ENCODE measurements at places on chromosomes 5 and 9.

DNA sequence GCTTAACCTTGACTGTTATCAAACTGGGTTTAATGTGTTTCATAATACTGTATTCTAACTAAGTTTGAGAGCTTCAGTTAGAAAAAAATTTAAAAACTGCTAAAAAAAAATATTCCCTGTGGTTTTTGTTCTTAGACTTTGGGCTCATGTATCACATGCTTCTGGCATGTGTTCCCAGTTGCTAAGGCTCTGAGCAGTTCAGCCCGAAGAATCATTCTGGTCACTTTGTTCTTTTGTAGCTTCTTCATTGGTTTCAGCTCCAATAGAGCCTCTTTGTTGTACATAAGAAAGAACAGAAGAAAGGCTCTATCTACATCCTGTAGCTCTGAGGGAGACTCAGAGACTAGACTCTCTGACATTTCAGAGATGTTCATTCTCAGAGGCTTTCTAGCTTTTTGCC is 25.6 kb downstream of the KCNN2 start:
- no peak for DNase-seq

DNA sequence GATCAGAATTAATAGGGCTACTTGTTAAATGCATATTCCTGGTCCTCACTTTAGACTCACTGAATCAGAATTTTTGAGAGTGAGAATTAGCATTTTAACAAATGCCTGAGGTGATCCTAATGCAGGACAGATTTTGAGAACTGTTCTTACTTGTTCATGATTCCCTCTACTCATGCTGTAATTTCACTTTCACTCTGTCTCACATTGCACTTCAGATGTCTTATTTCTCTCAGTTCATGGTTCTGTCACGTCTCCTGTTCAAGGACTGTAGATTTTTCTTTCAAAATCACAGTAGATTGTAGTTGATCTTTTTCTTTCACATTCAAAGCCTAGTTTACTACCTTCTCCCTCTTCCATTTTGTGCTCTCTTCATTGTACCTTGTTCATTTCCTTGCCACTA is 54.3 kb downstream of the ADGRV1 start:
- DNase-seq: no peak

- no peak for DNase-seq
Observed at GRCh38 chr9:70635790-70636189, 221.3 kb upstream of the KLF9 start.

- DNase-seq: no peak
Observed at GRCh38 chr9:14824481-14824880, 85.7 kb downstream of the FREM1 start.

GRCh38 chr5:106476630-106477029 is 1194.1 kb downstream of the EFNA5 start:
- DNase-seq: no peak

GRCh38 chr5:91158011-91158410 is 225.1 kb downstream of the ARRDC3 start:
- DNase-seq: no peak

- DNase-seq: no peak
Observed at GRCh38 chr5:157821822-157822622, 36.9 kb downstream of the CLINT1 start.

DNA sequence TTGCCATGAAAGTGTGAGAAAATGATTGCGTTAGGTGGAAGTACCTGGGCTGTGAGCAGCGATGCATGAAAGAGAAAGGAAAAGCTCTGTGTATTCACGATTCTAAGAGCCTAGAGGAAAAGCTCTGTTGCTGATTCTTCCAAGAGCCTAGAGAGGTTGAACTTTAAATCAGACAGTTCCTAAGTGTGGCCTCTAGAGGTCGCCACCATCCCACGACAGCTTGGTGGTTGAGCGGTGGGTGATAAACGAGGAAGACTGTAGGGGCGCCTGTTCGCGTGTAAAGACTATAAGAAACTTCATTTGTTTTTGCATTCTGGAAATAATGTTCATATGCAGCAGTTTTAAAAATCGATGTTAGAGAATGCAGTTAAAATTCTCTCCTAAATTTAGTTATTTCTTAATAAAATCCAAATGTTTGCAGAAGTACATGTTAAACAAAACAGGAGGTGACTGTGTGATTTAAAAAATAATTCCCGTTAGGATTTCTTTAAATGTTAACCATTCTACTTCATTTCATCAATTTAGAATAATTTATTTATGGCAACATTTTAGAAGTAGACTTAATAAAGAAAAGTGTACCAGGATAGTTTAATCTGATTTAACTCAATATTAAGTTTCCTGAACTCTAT is 107.7 kb downstream of the TENT4A start:
- DNase-seq: no peak

GRCh38 chr9:114852050-114852594 is 46.3 kb upstream of the TNFSF15 start:
- DNase-seq: no peak

GRCh38 chr5:127290946-127291693 is 524 bp downstream of the MEGF10 start:
- no peak for DNase-seq

DNA sequence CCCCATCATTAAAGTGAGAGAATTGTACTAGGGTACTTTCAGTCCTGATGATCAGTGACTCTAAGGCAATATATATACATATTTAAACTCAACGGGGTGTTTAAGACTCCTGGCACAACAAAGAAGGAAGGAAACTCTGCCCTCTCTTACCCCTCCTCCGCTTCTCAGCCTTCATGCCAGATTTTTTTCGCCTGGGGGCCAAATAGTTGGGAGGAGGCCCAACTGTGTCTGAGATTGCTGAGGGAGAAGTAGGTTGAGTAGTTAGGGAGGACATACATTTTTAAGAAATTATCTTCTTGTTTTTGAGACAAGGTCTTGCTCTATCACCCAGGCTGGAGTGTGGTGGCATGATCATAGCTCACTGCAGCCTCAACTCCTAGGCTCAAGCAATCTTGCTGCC is 127.7 kb upstream of the SHB start:
- DNase-seq: no peak

DNA sequence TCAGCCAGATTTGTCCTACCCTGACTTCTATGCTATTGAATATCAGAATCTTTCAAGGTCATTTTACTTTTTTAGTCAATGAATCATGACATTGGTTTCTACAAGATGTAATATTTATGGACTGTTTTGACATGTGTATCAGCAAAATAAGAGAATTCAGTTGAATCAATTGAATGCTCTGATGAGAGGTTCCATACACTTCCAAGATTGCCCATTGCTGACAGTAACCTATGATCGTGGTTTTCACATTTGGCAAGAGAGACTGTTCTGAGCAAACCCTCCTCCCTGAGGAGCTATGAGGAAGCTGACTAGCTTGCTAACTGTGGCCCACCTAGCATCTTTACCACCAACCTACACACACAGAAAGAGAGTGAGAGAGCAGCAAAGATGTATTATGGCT is 56.7 kb upstream of the FST start:
- DNase-seq: no peak

- DNase-seq: no peak
Observed at GRCh38 chr5:63743096-63743798, 219.0 kb downstream of the HTR1A start.

- DNase-seq: no peak
Observed at GRCh38 chr9:112705768-112706427, 12.0 kb downstream of the INIP start.

GRCh38 chr5:416636-416960 is 26.4 kb upstream of the EXOC3 start:
- DNase-seq: no peak

DNA sequence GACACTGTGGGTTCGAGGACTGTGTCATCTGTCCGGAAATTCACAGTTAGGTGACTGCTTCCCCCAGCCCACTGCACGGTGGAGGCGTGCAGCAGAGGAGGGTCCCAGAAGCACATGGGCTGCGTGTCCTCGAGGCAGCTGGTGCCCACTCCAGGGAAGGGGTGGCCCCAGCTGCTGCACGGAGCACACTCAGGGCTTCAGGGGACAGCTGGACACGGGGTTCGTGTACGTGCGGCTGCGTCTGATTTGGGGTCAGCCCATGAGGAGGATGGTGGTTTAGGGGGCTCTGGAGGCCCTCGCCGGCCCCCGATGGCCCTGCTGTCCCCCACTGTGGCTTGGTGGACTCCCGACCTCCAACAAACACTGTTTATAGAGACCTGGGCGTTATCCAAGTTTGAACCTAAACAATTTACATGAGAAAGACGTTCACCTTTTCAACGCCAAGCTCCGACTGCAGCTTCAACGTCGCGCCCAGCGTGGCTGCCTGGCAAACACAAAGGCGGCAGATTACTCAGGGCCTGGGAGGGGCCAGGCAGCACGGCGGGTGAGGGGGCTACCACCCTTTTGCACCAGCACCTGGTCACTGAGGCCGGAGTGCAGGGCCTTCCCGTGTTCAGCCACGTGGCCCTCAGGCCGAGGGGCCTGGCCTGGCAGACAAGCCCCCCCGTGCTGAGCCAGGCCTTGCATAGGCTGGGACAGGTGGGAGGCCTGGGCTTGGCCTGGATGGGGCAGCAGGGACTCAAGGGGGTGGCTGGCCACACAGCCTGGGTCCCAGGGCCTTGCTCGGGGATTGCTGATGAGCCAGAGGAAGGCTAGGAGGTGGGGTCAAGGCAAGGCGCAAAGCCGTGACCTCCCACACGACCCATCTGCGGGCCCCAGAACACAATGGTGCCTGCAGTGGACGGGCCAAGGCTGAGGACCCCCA is 55.2 kb downstream of the EXD3 start:
- no peak for DNase-seq

DNA sequence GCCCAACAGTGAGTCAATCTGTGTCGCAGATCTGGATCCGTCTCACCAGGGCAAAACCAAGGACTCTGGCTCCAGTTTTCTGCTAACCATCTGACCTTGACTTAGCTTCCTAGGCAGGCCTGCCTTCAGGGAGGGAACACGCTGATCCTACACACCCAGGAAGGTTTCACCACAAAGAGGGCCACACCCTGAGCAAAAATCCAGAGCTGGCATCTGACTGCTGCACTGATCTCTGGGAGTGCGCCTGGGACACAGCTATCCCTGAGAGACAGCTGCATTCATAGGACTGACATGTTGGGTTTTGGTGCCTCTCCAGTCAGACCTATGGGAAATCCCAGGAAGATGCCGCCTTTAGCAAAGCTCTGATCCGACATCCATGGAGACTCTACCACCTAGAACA is 47.5 kb downstream of the CDK5RAP2 start:
- no peak for DNase-seq

GRCh38 chr9:133998915-133999595 is 6.9 kb upstream of the VAV2 start:
- DNase-seq: no peak

DNA sequence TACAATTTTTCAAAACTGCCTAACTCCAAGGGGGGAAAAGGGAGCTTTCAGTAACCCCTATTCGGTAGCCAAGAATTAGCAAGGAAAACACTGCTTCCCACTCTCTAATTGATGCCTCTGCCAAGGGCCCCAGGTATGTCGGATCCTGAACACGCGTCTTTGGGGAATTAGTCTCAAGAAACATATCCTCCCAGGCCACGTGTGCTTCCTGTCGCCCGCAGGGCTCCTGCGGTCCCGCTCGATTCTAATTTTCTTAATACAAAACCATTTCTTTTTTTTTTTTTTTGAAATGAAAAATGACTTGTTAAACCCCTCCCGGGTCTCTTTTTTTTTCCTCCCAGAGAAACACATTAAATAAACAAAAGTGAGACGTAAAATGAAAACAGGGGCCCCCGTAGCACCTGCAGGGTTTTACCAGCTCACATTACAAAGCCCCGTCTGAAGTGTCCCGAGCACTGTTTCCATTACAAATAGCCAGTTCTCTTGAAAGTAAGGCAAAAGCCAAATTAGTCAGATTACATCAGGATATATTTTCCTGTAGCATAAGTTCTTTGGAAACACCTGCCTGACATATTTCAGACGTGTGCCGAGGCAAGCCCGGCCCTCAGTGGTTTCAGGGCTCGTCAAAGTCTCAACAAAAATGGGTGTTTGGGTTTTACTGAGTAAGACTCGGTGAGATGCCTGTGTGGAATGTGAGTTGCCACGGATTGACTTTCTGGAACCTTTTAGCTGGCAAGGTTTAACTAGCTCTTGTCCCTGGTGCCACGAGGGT is 21.5 kb downstream of the SMIM23 start:
- DNase-seq: no peak

GRCh38 chr9:133117271-133118178 is 3.5 kb downstream of the RALGDS start:
- DNase-seq: no peak

Data from activated naive CD8-positive, alpha-beta T cell treated with anti-CD3 and anti-CD28 coated beads, Interleukin-2, amount 50 U/mL, for 16 hours (primary cell).